ENCODE measurements at places on chromosomes 3 and 15.

DNA sequence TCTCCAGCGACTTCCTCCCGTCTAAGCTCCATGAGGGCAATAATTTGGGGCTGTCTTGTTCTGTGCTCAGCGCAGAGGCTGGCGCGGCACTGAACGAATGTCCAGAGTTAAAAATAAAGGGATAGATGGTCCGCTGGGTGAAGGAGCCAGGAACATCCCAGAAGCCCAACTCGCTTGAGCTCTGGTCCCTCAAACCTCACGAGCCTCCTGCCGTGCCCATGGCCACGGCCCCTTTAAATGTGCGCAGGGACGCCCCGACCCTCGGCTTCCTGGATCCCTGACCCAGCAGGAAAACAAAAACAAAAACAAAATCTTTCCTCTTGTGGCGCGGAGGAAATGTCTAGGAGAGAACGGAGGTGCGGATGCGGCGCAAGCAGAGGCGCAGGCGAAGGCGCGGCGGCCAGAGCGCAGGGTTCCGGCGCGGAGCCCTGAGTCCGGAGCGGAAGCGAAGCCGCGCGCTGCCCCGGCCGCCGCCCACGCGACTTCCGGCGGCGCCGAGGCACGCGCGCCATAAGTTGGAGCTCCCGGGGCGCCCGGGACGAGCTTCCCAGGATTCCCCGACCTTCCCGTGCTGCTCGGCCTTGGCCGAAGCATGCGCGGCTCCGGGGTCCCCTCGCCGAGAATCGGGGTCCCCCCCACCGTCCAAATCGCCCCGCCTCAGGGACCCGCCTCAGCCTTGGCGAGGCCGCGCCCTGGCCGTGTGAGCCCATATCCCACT lies 52.9 kb upstream of the WNT7A start:
- DNase-seq, result no peak

DNA sequence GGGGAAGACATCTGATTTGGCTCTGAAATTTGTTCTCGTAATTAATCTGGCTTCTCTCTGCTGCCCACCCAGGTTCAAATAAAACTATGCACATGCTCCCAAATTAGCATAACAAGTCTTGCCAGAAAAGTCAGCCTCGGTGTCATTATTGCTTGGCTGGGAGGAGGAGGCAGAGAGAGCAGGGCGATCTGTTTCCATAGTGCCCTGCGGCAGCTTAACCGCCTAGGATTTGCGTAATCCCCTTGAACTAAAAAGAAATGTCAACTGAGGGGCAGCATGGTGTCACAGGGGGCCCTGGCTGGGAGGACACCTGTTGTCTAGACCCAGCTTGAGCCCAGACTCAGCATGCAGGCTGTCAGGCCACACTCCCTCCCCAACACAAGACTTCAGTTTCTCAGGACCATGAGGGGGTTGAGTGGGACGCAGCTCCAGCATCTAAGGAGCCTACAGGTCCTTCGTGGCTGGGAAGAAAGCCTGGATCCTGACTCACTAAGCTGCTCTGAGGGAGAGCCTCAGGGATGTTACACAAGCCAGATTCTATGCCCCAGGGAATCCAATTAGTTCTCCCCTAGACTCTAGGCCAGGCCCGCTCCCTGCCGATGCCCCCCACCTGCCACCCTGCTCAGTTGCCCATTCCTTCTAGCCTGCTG lies 17.3 kb downstream of the MRPS11 start:
- DNase-seq, result no peak

DNA sequence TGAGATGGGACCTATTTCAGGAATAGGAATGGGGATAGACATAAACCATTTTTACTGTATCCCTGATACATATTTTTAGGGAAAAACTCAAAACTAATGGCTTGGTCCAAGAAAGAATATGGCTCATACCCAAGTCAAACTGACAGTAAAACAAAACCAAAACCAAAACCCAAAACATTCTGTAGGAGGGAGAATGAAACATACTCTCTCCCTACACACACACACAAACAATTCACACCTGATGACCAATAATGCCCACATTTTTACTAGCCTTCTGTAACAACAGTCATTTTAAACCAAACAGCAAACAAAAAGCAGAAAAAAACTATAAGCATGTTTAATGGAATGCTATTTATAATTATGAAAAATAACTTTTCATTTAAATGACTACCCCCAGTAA lies 74.9 kb downstream of the NBEAL2 start:
- DNase-seq, result no peak

DNA sequence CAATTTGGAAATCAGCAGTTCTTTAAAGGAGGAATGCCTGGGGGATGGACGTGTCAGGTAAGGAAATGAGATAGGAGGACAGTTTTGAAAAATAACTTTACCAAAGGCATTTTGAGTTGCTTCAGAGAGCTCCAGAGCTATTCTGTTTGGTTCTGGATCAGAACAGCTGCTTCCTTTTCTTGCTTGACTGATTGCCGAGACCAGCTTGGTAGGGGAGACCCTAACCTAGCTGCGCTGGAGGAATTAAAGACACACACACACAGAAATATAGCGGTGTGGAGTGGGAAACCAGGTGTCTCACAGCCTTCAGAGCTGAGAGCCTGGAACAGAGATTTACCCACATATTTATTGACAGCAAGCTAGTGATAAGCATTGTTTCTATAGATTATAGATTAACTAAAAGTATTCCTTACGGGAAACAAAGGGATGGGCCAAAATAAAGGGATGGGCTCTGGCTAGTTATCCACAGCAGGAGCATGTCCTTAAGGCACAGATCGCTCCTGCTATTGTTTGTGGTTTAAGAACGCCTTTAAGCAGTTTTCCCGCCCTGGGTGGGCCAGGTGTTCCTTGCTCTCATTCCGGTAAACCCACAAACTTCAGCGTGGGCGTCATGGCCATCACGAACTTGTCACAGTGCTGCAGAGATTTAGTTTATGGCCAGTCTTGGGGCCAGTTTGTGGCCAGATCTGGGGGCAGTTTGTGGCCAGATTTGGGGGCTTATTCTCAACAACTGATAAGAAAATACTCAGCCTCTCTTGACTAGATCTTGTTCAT lies 556.0 kb downstream of the ROBO1 start:
- DNase-seq, result no peak

GRCh38 chr3:28291577-28291976 lies 50.2 kb downstream of the CMC1 start:
- no peak for DNase-seq

- no peak for DNase-seq
Observed at GRCh38 chr3:156291272-156292123, 171.1 kb downstream of the KCNAB1 start.

DNA sequence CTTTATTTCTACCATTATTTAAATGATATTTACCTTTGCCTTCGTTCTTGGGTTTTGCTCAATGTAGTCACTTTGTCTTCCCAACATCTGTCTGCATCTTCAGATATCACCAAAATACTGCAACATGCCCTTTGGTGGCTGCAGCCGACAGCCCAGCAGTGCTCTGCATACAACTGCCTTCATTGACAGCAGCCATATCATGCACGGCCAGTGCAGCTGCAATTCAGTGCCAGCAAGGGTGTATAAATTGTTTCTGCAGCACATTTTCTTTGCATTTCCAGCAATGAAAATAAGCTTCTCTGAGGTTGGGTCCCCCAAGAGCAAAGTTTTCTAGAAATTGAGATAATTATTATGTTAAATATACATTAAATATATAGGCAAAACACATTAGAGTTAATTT lies 6.0 kb upstream of the PLSCR5 start:
- no peak for DNase-seq

- no peak for DNase-seq
Observed at GRCh38 chr3:11444404-11444803, 172.2 kb downstream of the ATG7 start.

GRCh38 chr3:164723396-164723795 lies 354.9 kb downstream of the SI start:
- no peak for DNase-seq

DNA sequence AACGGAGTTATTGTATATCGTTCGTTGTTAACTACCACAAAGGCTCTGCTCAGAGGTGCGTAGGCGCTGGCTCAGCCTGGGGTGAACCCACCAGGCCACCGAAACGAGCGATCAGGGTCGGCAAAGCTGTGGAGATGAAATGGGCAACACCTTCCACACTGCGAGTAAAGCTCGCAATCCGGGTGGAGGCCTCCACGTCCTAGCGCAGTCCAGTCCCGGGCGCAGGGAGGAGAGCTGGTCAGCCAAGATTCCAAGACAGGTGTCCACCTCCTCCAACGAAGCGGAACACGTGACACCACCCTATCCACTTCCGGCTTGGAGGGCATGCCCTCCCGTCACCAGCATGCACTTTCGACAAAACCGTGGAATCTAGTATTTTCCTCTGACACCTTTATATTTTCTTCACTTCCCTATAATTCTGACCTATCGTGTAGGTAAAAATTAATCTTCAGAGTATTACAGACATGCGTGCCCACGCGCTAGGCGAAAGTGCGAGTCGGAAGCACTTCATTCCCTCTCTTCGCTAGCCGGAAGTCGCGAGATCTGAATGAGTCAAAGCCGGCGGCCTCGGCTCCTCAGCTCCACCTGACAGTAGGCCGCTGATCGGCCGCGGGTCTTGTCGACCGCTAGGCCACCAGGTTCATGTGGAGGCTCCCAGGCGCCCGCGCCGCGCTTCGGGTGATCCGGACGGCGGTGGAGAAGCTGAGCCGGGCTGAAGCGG lies at the start of gene PDE12:
PDE12 (plus strand) TSS at position 537 of the 721 bp plus-strand sequence; CDS start at position 643, 106 bp downstream.
- peak; percentile 72 for DNase-seq

DNA sequence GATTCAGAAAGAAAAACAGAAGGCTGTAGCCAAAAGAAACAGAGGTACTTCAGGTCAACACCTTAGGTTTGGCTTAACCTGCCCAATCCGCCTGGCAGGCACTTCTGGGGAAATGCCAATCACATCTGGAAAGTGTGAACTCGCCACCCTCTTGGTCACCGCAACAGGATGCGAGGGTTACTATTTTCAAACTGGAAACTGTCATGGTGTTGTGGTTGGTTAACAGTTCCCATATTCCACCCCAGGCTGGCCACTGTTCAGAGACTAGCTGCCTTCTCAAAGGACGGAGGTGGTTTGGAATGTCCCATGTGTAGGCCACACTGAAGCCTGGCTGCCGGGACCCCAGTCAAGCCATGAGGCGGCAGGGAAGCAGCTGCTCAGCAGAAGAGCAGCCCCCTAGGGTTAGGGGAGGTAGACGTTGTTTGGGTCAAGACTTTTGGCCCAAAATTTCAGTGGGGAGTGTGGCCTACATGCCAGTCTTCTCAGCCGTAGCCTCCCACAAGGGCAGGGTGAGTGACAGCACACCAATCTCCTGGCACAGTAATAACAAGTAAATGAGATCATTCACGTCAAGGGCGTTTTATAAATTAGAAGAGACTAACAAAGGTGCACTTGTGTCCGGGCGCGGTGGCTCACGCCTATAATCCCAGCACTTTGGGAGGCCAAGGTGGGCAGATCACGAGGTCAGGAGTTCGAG lies 54.6 kb downstream of the UMPS start:
- no peak for DNase-seq

GRCh38 chr15:52673734-52674133 lies 5.5 kb downstream of the ATOSA start:
- DNase-seq, result no peak

DNA sequence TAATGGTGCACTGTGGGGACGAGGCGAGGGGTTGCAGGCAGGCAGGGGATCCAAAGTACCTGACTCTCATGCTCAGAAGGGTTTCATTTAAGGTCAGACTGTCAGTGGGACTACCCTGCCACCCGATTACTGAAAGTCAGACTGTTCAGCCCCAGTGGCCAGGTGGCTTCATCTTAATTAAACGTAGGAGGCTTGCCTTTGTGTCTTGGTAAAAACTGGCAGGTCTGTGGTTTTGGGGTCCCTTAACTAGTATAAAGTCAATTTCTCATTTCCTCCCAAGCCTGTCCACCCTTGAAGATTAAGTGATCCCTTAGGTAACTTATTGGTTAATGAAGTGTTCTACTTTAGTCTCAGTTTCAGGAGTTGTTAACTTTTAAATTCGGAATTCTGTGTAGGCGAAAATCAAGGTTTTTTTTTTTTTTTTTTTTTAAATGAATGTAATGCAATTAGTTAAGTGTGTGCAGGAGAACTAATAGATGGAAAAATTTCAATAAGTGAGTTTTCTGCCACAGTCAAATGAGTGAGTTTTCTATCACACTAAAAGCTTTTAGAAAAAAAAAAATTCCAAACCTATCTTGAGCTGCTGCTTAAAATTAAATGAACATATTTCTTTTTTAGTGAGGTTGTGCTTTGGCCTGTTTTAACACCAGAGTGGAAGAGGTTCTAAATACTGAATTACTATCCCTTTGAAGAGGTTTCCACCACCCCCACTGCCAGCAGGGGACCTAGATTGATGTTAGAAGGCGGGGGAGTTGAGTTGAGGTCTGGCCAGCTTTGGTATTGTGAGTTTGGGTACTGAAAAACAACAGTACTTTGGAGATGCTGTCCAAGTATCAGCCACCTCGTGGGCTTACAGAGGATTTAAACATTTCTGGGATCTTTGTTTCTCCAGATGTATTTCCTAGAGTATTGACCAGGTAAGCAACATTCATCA lies 15.2 kb downstream of the ITPR1 start:
- DNase-seq, result no peak

GRCh38 chr3:126523745-126524428 lies at the start of gene CHST13:
Gene CHST13, plus strand, starts transcription at chr3:126524155. Its CDS starts 178 bp downstream, at chr3:126524333.
- no peak for DNase-seq

DNA sequence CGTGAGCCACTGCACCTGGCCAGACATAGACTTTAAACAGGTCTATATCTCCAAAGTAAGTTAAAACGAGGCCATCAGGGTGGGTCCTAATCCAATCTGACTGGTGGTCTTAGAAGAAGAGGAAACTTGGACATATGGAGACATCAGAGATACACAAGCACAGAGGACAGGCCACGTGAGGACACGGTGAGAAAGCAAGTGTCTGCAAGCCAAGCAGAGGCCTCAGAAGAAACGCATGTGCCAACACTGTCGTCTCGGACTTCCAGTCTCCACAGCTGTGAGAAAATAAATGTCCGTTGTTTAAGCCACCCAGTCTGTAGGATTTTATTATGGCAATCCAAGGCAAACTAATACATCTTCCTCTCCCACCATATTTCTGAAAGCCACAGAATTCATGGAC lies 43.9 kb downstream of the MRPL46 start:
- no peak for DNase-seq

- no peak for DNase-seq
Observed at GRCh38 chr3:16813336-16813735, 71.4 kb upstream of the PLCL2 start.

DNA sequence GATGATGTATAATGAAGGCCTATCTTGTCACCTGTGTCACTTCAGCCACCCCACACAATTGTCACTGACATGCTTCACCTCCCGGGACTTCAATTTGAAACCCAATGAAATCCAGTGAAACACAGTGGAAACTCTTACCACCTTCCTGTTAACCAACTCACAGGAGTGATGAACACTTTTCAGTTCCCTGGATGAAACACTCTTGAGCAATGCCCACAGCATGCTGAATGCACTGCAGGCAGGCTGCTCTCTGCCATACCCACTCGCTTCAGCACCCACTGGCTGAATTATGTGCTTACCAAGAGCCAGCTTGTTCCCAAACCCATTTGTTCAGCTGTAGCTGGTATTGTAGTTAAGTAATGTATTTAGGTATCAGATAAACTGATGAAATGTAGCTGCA lies 47.0 kb downstream of the MAP2K1 start:
- DNase-seq, result no peak

Measured in stimulated activated CD4-positive, alpha-beta T cell treated with anti-CD3 and anti-CD28 coated beads, TNF-alpha, amount 100 ng/mL, for 48 hours (primary cell).